ENCODE measurements at places on chromosomes 7 and 10.

DNA sequence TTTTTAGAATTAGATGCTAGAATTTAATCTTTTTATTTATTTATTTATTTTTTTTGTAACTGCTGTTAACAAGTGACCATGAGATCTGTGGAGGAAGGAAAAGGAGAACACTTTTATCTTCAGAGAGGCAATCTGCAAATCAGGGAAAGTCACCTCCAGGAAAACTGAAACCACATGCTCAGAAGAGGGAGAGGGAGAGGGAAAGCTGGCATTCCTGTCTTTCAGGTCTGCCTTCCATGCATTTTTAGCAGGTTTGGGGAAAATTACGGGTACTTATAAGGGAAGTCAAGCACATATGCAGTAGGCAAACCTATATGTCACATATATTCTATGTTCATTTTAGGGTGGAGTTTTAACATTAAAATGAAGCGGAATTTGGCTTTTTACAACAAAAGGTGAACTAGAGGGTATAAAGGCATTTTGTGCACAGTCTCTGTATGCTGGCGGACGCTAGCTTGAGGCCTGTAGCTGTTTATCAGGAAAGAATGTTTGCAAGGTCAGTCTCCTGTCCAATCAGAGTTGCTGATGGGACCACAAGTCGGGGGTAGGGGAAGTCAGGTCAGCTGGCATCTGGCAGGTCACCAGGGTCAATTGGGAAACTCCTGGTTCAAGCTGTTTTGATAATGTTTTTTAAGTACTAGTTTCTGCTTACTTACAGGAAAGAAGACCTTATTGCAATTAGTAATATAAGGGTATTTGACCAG is 333.5 kb downstream of the GPR158 start:
- no peak for DNase-seq

- DNase-seq = no peak
These were observed 41.3 kb downstream of the ZNF467 start for GRCh38 chr7:149732111-149732561.

- DNase-seq = no peak
These were observed 29.5 kb downstream of the NPSR1 start for GRCh38 chr7:34687529-34687928.

DNA sequence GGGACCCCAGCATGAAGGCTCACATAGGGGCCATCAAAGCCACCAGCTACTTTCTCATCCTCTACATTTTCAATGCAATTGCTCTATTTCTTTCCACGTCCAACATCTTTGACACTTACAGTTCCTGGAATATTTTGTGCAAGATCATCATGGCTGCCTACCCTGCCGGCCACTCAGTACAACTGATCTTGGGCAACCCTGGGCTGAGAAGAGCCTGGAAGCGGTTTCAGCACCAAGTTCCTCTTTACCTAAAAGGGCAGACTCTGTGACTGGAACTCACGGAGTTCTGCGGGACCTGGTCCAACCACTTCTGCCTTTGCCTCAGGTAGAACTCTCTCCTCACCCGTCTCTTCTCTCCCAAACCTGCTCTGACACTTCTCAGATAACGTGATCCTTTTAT is 945 bp downstream of the TAS2R40 start:
- DNase-seq = no peak

GRCh38 chr7:38461887-38462286 is 169.3 kb downstream of the AMPH start:
- DNase-seq = no peak

- DNase-seq = no peak
These were observed 198.3 kb downstream of the BAMBI start for GRCh38 chr10:28875549-28876081.

DNA sequence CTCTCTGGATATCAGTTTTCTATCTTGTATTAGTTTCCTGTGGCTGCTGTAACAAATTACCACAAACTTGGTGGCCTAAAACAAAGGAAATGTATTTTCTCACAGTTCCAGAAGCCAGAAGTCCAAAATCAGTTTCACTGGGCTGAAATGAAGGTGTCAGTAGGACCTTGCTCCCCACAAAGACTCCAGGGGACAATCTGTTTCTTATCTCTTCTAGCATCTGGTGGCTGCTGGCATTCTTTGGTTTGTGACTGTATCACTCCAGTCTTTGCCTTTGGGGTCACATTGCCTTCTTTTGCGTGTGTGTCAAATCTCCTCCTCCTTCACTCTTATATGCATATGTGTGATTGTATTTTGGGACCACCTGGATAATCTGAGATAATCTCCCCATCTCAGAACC is 153.0 kb upstream of the PRPS1L1 start:
- DNase-seq = no peak

DNA sequence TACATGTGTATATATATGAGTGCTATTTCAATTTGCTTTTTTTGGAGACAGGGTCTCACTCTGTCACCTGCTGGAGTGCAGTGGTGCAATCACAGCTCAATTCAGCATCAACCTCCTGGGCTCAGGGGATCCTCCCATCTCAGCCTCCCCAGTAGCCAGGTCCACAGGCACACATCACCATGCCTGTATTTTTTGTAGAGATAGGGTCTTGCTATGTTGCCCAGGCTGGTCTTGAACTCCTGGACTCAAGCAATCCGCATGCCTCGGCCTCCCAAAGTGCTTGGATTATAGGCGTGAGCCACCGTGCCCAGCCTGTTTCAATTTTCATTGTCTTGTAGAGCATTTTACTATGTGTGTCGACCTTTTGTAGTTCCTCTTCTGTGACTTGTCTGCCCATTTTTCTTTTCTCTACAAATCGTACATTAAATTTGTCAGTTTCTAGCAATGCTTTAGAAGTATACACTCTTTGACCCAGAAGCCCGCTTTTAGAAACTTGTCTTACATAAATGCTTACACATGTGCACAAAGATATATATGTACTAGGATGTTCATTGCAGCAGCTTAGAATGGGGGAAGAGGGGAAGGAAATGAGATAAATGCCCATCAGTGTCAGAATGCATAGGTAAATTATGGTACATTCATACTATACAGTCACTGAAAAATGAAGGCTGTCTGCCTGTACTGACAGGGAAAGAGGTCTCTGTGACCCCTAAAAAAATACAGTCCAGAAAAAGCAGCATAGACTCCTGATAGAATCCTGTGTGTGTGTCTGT is 12.2 kb upstream of the RFC2 start:
- no peak for DNase-seq

Measured in SK-N-SH (cell line).